ENCODE measurements at places on chromosomes 6 and 20.
A peak's percentile ranks its signal among the peaks of the same experiment; 100 is the strongest.

DNA sequence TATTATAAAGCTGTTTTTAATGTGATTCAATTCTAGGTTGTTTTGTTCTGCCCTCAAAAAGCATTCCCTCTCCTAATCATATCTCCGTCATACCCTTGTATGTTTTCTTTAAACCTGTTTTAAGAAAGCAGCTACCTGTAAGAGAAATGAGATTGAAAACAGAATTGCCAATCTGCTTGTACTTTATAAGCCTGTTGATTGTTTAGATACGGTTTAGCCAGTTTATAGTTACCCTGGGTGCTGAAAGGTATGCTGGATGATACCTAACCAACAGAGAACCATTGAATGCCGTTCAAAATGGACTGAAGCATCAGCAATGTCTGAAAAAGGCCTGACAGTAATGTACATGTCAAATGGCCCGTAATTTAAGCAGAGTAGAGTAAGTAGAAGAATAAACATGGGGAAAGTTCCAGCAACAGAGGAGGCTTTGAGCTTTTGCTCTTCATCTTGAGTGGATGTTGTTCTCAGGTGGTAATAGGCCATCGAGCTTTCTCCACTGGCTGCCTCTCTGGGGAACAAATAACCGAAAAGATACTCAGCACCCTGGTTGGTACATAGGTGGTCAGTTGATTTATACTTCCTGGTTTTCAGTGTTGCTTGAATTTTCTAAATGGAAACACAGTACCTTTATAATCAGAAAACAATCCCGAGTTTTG, 27.5 kb downstream of the PTPN1 start:
- no peak for DNase-seq

DNA sequence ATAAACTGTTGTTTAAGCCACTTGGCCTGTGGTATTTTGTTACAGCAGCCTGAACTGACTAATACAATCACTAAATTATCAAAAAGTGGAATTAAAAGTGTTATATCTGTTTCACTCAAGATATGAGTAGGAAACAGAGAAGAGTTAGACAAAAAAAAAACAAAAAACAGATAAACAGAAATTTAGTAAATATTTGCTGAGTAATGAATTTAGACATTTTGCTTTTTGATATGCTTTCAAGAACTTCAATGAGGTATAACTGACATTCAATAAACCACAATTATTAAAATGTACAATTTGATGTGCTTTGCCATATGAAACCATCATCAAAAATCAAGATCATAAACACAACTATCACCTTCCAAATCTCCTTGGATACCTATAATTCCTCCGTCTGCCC, 369.2 kb downstream of the PAX1 start:
- no peak for DNase-seq

- peak; percentile 87 for DNase-seq
Observed at GRCh38 chr6:108622641-108623298, 62.1 kb downstream of the FOXO3 start.

- DNase-seq = no peak
Observed at GRCh38 chr6:7911345-7911725, 747 bp upstream of the TXNDC5 start.

GRCh38 chr20:13684566-13685222, 46.0 kb upstream of the TASP1 start:
- DNase-seq = no peak

DNA sequence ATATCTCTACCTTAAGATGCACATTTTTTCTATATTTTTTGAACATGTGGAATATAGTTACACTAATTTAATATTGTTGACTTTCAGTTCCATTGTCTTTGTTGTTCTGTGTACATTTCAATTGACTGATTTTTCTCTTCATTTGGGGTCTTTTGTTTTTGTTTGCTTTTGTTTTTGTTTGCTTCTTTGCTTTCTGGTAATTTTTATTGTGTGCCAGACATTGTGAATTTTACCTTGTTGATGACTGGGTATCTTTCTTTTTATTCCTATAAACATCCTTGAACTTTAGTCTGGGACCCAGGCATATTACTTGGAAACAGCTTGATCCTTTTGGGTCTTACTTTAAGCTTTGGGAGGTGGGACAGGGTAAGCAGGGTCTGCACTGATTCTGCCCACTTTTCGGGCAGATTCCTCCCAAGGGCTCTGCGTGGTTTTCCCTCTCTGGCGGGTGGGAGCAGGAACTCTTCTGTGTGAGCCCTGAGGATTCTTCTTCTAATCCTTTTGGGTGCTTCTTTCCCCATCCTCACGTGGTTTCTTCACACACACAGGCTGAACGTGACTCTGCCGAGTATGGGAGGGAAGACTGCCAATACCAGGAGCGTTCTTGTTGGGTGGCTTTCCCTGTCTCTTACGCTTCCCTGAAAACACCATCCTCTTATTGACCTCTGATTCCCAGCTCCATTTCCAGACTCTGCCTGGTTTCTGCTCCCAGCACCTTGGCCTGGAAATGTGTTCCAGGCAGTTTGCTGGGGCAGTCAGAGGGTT, 200.5 kb downstream of the ARID1B start:
- no peak for DNase-seq

DNA sequence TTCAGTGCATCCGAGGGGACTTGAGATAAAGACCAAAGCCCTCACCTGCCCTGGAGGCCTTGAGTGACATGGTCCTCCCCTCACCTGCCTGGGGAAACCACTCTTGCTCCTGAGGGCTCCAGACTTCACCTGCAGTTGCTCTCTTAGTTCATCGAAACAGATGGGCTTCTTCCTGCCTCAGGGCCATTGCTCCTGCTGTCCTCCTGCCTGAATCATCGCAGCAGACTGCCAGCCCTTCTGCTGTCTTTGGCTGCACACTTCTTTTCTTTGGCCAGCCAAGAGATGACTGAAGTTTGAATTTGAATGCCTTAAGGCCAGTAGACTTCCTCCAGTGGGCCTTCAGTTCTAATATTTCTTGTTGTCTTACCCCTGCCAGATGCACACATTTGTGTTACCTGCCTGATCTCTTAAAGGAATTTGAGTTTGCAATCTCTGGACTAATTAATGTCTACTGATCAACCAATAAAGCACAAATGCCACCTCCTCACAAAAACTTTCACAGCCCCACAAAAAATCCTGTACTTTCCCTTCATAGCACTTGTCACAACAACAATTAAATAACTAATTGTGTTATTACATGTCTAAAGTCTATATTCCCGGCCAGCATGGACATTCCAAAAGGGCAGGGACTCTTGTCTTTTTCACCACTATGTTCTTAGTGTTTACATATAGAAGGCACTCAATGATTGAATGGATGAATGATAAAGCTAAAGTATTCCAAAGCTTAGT, 56.7 kb upstream of the SGK1 start:
- DNase-seq = no peak

GRCh38 chr20:57921676-57922075, 211.9 kb upstream of the PMEPA1 start:
- DNase-seq = no peak

Measured in AG09309 (cell line).